ENCODE measurements at places on chromosomes 1 and 21.
A peak's percentile ranks its signal among the peaks of the same experiment; 100 is the strongest.

DNA sequence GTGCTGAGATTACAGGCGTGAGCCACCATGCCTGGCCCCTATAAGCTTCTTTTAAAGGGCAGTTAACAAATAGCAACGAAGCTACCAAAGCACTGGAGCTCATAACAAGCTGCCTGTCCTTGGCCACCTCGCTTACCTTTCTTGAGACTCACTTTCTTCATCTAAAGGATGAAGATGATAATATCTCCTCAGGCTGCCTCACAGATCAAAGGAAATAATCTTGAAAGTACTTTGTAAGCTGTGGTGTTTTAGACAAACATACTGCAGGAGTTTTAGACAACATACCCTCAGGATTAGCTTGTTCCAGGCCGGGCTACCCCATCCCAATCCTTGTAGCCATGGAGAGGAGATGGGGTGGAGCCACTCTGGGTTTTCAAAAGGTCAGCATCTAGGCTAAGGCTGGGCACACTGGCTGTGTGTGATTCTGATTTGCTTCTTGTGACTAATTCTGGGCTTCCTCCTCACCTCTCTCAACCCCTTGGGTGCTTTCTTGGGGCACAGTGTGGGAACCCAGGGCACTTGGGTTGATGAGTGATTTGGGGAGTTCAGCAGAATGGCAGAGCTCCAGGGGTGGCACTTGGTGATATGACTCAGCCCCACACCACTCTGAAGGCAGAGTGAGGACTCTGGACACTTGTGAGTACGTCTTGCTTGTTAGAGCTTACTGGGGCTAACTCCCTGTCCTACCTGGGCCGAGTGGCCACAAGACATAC, 5.2 kb downstream of the GPR25 start:
- peak; percentile 25 for DNase-seq

- no peak for DNase-seq
Observed at GRCh38 chr1:117565076-117565556, 40.7 kb upstream of the TENT5C start.

GRCh38 chr1:224170748-224171478, 12.1 kb upstream of the DEGS1 start:
- no peak for DNase-seq

- no peak for DNase-seq
Observed at GRCh38 chr1:146032631-146033219, 11.2 kb upstream of the HJV start.

DNA sequence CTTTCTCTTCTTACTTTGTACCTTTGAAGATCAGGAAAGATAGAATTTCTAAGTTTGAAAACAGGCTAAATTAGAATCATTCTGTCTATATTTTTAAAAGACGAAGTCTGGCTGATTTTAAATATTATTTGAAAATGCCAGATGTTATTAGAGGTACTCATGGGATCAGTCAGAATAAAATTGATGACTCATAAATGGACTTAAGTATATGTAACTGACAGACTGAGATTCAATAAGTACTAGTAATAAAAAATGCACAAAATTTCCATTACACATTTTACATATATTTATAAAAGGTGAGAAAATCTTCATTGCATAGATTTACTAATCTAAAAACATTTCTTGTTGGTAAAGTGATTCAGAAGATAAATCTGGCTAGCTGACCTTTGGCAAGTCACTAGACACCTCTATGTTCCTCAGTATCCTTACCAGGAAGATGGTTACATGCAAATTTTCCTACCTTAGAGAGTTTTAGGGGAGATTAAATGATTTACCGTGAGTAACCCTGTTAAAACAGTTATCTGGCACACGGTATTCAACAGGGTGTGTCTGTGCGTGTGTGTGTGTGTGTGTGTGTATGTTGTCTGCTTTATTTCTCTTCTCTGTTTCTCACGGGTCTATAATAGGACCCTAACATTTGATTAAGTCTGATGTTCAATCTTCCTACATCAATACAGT, 189.0 kb downstream of the RUNX1 start:
- no peak for DNase-seq

GRCh38 chr1:209926045-209926444, 12.0 kb upstream of the SYT14 start:
- DNase-seq: no peak

DNA sequence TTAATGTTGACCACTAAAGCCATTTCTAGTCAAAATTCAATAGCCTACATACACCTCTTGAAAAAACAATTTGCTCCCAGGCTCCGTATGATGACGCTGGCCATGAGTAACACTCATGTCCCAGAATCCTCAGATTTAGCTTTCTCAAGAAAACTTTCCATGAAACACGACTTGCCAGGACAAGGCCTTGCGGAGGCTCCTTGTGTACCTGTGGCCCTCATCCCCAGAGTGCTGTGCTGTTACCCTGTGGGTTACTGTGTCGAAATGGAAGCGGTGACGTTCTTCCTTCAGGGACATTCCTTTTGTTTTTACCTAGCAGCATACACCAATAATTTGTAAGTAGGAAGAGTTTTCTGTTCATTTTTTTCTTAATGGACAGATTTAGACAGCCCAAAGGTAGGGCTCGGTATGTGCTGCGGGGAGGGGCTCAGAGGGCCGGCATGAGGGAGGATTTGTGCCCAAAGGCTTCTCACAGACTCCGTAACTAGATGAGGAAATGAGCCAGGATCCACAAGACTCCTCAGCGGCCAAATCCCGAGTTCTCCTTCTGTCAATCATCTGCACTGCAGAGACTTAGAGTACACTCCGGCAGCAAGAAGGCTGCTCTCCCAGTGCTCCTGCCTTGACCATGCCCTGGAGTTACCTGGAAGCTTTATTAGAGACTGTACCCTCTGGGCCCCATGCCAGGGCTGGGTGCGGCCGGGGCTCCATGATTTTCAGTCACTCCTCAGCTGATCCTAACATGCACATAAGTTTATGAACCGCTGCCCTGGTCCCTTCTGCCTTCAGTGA, 17.8 kb downstream of the GNG12 start:
- DNase-seq: no peak

DNA sequence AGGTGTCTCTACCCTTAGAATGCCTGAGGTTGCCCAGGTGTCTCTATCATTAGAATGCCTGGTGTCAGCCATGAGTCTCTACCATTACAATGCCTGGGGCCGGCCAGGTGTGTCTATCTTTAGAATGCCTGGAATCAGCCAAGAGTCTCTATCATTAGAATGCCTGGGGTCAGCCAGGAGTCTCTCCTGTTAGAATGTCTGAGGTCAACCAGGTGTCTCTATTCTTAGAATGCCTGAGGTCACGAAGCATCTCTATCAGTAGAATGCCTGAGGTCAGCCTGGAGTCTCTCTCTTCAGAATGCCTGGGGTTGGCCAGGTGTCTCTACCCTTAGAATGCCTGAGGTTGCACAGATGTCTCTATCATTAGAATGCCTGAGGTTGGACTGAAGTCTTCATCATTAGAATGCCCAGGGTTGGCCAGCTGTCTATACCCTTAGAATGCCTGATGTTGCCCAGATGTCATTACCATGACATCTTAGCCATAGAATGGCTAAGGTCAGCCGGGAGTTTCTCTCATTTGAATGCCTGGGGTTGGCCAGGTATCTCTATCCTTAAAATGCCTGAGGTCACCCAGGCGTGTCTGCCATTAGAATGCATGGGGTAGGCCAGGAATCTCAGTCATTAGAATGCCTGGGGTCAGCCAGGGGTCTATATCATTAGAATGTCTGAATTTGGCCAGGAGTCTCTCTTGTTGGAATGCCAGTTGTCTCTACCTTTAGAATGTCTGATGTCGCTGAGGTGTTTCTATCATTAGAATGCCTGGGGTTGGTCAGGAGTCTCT, 44.0 kb downstream of the RNF187 start:
- no peak for DNase-seq

- DNase-seq: no peak
Observed at GRCh38 chr1:51097171-51097570, 4.9 kb upstream of the C1orf185 start.

GRCh38 chr1:242086093-242086492, 87.2 kb upstream of the MAP1LC3C start:
- no peak for DNase-seq

DNA sequence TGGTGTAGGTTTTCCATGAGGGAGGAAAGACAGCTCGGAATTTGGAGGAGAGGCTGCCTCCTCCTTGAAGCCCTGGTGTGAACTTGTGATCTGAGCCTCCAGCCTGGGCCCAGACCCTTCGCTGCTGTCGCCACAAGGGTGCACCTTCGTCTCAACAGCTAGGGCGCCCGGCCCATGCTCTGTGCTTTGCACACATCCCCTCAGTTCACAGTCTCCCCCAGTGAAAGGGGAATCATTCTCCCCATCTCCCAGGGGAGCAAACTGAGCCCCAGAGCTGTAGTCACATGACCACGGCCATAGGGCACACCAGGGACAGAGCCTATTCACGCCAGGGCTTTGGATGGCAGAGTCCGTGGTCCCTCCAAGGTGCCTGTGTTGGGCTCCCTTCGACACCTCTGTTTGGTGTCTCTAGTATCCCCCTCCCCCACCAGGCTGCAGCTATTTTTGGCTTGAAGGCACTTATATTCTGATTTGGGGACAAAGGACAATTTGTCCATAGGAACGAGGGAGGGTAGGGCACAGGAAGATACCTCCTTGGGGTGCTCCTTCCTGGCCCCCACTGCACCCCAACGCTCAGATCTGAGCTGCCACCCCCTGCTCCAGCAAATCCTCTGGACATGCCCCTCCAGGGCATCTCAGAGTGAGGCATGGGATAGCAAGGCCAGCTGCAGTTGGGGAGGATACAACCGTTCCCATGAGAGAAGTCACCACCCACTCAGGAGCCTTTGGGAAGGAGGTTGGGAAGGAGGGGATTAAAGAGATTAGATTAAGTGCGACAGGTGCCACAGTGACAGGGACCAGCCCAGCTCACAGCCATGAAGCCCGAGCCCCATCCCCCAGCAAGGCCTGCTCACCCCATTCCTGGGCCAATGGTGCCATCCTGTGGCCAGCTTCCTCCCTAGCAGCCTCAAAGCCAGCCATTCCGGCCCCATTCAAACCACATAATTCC, 15.7 kb downstream of the MATN1 start:
- DNase-seq: no peak

GRCh38 chr1:202357506-202357905, 9.0 kb downstream of the PPP1R12B start:
- no peak for DNase-seq

- peak; percentile 40 for DNase-seq
Observed at GRCh38 chr1:155320661-155321617, at the start of gene RUSC1. Gene RUSC1 (plus strand): TSS chr1:155320894. CDS start chr1:155321774, 880 bp downstream.

DNA sequence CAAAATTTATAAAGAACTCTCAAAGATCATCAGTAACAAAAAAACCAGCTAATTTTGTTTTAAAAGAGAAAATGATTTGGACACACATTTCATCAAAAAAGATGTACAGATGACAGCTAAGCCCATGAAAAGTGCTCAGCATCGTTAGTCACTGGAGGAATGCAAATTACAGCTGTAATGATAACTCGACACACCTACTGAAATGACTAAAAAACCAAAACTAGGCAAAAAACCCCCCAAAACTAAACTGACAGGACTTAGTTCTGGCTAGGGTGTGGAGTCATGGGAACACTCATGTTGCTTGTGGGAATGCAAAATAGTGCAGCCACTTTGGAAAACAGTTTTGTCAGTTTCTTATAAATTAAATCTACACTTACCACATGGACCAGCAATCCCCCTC, 59.5 kb downstream of the CNIH3 start:
- DNase-seq: no peak

DNA sequence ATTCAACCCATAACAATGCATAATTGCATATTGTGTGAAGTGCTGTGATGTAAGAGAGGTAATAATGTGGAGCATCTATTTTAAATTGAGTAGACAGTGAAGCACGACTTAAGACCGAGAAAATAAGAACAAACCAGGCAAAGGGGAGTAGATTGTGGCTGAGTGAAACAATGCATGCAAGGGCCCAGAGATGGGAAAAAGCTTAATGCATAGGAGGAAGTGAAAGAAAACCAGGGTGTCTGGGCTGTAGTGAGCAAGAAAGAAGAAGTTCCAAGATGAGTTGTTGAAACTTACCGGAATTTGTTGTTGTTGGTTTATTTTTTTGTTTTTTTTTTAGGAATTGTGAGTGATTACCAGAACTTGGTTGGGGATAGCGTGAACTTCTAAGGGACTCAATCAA, 104.7 kb downstream of the SNX7 start:
- DNase-seq: no peak

GRCh38 chr1:46181343-46182260, 5.3 kb upstream of the P3R3URF start:
- no peak for DNase-seq

- no peak for DNase-seq
Observed at GRCh38 chr1:5373281-5373680, 618.9 kb downstream of the NPHP4 start.

DNA sequence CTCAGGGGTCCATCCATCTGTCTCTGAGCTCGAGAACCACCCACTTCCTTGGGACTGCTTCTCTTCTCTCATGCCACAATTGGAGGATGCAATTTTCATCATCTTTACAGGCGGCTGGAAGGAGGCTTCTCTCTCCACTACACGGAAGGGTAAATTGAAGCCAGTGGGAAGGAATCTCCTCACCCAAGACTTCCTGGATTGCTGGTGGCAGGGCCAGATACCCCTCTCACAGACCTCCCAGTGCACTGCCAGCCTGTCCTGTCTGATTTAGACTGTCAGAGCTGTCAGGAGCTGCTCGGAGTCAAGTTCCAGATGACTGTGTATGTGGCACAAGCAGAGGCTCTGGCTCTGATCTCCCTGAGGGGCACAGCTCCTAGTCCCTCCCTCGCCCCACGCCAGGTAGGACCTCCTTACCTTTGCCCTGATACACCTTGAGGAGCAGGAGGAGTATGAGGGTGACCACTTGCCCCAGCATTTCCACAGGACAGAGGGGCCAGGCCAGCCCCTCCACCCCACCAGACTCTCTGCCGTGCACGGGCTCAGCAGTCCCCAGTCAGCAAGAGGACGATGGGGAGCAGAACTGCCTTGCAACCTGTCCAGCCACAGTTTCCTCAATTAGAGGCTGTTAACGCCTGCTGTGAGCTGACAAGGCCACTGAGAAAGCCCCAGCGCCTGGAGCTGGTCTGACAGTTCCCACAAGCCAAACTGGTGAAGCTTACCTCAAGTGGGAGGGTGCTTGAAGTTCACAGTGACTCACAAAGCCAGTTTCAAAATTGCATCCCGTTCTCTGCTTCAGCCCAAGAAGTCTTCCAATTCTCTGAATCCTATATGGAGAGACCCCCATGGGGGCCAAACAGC, at the start of gene CD244:
Gene CD244, minus strand, starts transcription at position 685 of the 858 bp plus-strand sequence. Its CDS starts 210 bp downstream, at position 475.
- no peak for DNase-seq

DNA sequence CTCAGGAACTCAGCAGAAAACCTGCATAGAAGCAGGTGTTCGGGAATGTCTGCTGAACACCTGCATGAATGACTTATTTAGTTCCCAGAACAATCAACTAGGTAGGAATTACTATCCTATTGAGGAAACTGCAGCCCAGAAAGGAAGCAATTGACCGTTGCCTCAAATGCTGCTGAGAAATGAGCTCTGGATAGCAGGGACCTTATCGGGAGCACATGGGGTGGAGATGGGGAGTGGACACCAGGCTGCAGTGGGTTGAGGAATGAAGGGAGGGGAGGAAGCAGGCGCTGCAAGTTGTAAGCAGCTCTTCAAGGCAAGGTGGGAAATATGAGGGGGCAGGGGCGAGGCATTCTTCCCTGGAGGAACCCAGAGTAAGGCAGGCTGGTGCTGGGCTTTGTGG, 10.8 kb upstream of the CDCP2 start:
- no peak for DNase-seq

Data from activated CD4-positive, CD25-positive, alpha-beta regulatory T cell (primary cell).